ENCODE measurements at places on chromosomes 5 and 9.
A peak's percentile ranks its signal among the peaks of the same experiment; 100 is the strongest.

DNA sequence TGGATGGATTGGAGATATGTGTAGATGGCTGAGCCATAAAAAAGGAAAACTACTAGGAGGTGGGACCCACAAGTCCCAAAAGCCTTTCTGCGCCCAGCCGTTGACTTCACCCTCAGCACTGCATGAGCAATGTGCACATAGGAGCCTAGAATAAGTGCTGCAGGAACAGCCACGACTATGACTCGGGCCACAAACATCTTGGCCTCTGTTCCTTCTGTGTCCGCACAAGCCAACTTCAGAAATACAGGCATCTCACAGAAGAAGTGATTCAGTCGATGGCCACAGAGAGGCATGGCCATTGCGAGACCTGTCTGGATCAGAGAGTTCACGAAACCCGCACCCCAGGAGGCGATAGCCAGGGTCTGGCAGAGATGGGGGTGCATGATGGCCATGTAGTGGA, 587 bp downstream of the OR2Y1 start:
- peaks cover 47% of the 10 kb centered on the region for H3K27me3 ChIP-seq
- no peak overlapping the region for H3K4me3 ChIP-seq
- DNase-seq, result no peak
- H3K36me3 ChIP-seq, result no peaks in the 10 kb centered on the region
- no peak overlapping the region for H3K27ac ChIP-seq

DNA sequence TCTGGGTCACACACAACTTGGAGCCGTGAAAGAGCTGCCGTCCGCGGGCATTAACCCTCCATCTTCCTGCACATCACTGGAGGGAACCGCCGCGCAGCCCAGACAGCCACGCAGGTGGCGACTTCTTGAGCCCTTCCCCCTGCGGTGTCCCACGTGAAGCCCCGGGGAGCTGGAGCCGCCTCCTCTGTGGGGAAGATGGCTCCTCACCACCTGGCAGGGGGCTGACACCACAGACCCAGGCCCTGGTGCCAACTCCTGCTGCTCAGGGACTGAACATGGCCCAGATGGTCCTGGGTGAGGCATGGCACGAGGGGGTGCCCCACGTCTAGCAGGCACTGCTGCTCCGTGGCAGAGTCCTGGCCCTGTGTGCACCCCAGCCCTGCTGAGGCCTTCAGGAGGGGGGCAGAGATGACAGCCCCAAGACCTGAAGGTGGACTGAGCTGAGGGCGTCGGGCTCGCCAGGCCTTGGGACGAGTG, 38.9 kb downstream of the NDUFS6 start:
- H3K27ac ChIP-seq, result no peak overlapping the region
- H3K27me3 ChIP-seq, result peaks cover 2% of the 10 kb centered on the region
- DNase-seq, result no peak
- H3K4me3 ChIP-seq, result no peak overlapping the region
- no peaks in the 10 kb centered on the region for H3K36me3 ChIP-seq

- H3K27me3 ChIP-seq, result no peaks in the 10 kb centered on the region
- H3K36me3 ChIP-seq, result peaks cover 34% of the 10 kb centered on the region
- H3K27ac ChIP-seq, result no peak overlapping the region
- no peak overlapping the region for H3K4me3 ChIP-seq
- H3K4me1 ChIP-seq, result peaks cover 28% of the 10 kb centered on the region
- DNase-seq, result no peak
Observed at GRCh38 chr9:137691646-137692351, 73.0 kb downstream of the EHMT1 start.

- no peaks in the 10 kb centered on the region for H3K4me1 ChIP-seq
- peaks cover 6% of the 10 kb centered on the region for H3K36me3 ChIP-seq
- no peaks in the 10 kb centered on the region for H3K27me3 ChIP-seq
- H3K27ac ChIP-seq, result no peak within 1 kb of the TSS
Observed at GRCh38 chr5:116032094-116032517, at the start of gene ARL14EPL. ARL14EPL (plus strand) TSS chr5:116032472; CDS start chr5:116051466, 18,994 bp downstream.

GRCh38 chr9:129399634-129399990, 221.3 kb downstream of the C9orf50 start:
- no peak overlapping the region for H3K27ac ChIP-seq
- no peaks in the 10 kb centered on the region for H3K27me3 ChIP-seq
- no peaks in the 10 kb centered on the region for H3K36me3 ChIP-seq

DNA sequence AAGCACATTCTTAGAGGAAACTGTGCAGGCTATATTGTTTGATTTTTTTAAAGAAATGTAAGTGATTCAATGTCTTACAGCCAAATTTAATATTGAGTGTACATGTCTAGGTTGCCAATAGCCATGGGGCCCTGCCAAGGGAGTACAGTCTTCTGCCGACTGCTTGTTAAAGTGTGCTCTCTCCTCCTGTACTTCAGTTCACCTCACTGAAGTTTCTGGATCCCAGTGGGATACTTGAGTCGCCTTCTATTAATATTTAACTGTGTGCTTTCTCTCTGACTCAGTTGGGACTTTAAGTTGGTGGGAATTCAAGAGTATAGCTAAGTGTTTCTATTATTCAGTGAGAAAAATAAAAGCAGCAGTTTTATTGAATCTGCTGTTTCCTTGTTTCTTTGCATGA, 44.5 kb upstream of the C5orf47 start:
- H3K27ac ChIP-seq, result no peak overlapping the region
- H3K36me3 ChIP-seq, result peaks cover 76% of the 10 kb centered on the region
- no peak overlapping the region for H3K4me3 ChIP-seq
- DNase-seq, result no peak
- peaks cover 5% of the 10 kb centered on the region for H3K4me1 ChIP-seq

DNA sequence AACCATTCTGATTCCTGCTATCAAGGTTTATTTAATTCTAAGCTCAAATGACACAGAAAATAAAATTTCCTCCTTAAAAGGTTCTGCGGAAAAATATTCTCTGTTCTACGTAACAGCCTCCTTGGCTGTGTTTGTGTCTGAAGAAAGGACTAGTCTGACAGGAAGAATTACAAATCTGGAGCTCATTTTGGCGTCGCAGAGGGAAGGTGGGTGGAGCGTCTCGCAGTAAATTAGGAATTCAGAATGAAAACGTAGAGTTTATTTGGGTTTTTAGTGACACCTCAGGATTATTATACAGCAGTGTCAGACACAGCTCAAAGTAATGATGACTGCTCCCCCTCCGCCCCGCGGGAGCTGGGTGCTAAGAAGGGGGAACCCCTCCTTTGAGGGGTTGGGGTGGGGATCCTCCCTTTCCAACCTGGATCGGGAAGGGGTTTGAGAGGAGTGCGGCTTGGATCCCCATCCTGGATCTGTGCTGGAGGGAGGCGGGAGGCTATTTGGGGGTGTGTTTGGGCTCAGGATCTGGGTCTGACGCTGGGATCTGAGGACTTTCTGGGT, 933 bp upstream of the TGFBR1 start:
- peak overlapping the region; percentile 88 for H3K27ac ChIP-seq
- peaks cover 39% of the 10 kb centered on the region for H3K4me1 ChIP-seq
- peak overlapping the region; percentile 91 for H3K4me3 ChIP-seq
- no peaks in the 10 kb centered on the region for H3K27me3 ChIP-seq
- no peaks in the 10 kb centered on the region for H3K36me3 ChIP-seq

DNA sequence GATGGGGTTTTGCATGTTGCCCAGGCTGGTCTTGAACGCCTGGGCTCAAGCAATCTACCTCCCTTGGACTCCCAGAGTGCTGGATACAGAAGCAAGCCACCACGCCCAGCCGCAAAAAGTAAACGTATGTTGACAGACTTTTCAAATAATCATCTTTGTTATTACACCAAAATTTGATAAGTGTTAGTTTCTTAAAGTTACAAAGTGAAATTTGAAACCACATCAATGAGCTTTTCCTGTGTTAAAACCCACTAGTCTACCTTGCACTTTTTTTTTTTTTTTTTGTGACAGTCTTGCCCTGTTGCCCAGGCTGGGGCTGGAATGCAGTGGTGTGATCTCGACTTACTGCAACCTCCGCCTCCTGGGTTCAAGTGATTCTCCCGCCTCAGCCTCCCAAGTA, 29.9 kb downstream of the SPACA9 start:
- H3K27me3 ChIP-seq, result no peaks in the 10 kb centered on the region
- DNase-seq, result no peak
- H3K4me3 ChIP-seq, result no peak overlapping the region
- H3K27ac ChIP-seq, result no peak overlapping the region

GRCh38 chr5:68708842-68709170, 385.0 kb upstream of the SLC30A5 start:
- H3K27ac ChIP-seq, result no peak overlapping the region
- H3K4me1 ChIP-seq, result no peaks in the 10 kb centered on the region
- H3K36me3 ChIP-seq, result no peaks in the 10 kb centered on the region
- H3K4me3 ChIP-seq, result no peak overlapping the region
- H3K27me3 ChIP-seq, result peaks cover 12% of the 10 kb centered on the region
- DNase-seq, result no peak

- peak; percentile 75 for DNase-seq
- no peak overlapping the region for H3K4me3 ChIP-seq
- peak overlapping the region; percentile 58 for H3K27ac ChIP-seq
- no peaks in the 10 kb centered on the region for H3K27me3 ChIP-seq
Observed at GRCh38 chr5:8981016-8981415, 564.9 kb downstream of the SEMA5A start.

DNA sequence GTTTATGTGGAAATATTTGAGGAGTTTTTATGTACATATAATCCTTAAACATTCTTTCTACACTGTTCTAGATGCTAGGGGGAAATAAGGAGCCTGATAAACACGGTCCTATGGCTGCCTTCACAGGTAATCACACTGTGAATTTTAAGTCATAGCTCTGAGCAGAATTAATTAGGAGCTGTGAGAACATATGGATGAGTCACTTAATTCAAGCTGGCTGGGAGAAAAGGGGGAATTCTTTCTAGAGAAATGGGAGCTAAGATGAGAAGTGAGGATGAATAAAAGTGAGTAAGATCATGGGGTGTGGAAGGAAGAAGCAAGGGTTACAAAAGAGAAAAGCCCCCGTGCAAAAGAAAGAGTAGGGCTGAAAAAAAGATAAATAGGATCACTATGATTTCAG, 290.8 kb downstream of the DNAH5 start:
- DNase-seq, result peak; percentile 14
- no peak overlapping the region for H3K27ac ChIP-seq
- no peak overlapping the region for H3K4me3 ChIP-seq
- H3K27me3 ChIP-seq, result no peaks in the 10 kb centered on the region
- no peaks in the 10 kb centered on the region for H3K36me3 ChIP-seq
- H3K4me1 ChIP-seq, result peaks cover 13% of the 10 kb centered on the region

GRCh38 chr9:26722755-26723154, 169.8 kb downstream of the CAAP1 start:
- no peak overlapping the region for H3K27ac ChIP-seq
- H3K27me3 ChIP-seq, result peaks cover 66% of the 10 kb centered on the region
- no peak for DNase-seq
- peaks cover 7% of the 10 kb centered on the region for H3K36me3 ChIP-seq
- no peaks in the 10 kb centered on the region for H3K4me1 ChIP-seq

- no peaks in the 10 kb centered on the region for H3K36me3 ChIP-seq
- H3K27ac ChIP-seq, result no peak overlapping the region
- H3K4me3 ChIP-seq, result no peak overlapping the region
- no peaks in the 10 kb centered on the region for H3K27me3 ChIP-seq
- H3K4me1 ChIP-seq, result no peaks in the 10 kb centered on the region
Observed at GRCh38 chr5:112642885-112643284, 94.8 kb upstream of the APC start.

- no peak for DNase-seq
- no peak overlapping the region for H3K27ac ChIP-seq
- no peak overlapping the region for H3K4me3 ChIP-seq
- H3K4me1 ChIP-seq, result no peaks in the 10 kb centered on the region
- no peaks in the 10 kb centered on the region for H3K36me3 ChIP-seq
Observed at GRCh38 chr5:61617995-61618525, 286.0 kb downstream of the ZSWIM6 start.

- no peak overlapping the region for H3K4me3 ChIP-seq
- H3K4me1 ChIP-seq, result peaks cover 6% of the 10 kb centered on the region
- H3K36me3 ChIP-seq, result no peaks in the 10 kb centered on the region
- H3K27me3 ChIP-seq, result no peaks in the 10 kb centered on the region
Observed at GRCh38 chr9:87722393-87723088, 3.4 kb upstream of the CTSL start.

DNA sequence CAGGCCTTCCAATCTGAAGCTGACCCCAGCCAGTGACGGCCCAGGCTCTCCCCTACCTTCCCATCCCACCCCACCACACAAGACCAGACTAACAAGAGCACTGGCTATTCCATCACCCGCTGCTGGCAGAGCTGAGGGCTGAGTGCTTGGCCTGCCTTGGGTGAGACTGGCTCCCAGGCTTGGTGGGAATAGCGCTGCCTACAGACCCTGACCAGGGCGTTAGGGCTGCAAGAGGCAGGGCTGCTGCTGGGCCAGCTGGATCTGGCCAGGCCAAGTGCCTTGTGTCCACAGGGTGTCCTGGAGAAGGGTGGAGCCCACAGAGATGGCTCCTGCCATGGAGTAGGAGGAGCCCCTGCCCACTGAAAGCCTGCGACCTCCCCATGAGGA, 31.6 kb upstream of the ANGPTL2 start:
- peaks cover 6% of the 10 kb centered on the region for H3K4me1 ChIP-seq
- H3K27me3 ChIP-seq, result no peaks in the 10 kb centered on the region
- DNase-seq, result no peak
- H3K27ac ChIP-seq, result no peak overlapping the region

DNA sequence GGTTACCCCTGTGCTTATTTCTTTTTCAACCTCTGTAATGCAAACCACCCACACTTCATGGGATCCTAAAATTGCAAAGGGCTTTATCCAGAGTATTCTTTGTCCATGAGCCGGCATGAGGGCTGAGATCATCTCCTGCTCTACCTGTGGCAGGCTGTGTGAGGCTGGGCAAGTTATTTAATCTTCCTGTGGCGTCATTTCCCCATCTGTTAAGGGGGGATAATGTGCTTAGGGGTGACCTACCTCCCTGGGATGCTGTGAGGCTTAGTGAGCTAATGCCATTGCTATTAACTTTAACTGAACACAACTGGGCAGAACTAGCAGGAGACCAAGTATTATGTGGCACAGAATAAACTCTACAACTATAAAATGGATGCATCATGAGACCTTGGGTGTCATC, 17.0 kb downstream of the FRMPD1 start:
- no peak overlapping the region for H3K4me3 ChIP-seq
- no peaks in the 10 kb centered on the region for H3K4me1 ChIP-seq
- H3K36me3 ChIP-seq, result no peaks in the 10 kb centered on the region
- H3K27me3 ChIP-seq, result peaks cover 77% of the 10 kb centered on the region
- H3K27ac ChIP-seq, result no peak overlapping the region

DNA sequence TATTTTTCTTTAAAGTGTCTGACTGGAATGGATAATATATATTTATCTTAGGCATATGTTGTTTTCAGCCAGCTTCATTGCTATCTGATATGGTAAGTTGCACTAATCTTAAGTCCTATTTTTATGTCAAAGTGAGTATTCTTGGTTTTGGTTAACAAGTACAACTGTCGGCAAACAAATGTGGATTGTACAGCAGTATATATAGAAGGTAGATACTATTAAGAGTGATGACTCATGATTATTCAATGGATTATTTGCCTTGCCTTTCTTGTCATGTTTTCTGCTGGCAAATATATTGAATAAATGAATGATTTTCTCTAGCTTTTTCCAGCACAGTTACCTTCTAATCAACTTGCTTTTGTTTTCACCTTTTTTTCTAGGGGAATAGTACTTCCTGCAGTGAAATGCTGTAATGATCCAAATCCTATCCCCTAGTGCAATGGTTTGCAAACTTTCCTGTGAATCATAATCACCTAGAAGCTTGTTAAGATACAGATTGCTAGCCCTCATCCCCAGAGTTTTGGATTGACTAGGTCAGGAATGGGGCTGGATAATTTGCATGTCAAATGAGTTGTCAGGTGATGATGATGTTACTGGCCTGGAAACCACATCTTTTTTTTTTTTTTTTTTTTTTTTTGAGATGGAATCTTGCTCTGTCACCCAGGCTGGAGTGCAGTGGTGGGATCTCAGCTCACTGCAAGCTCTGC, 60.8 kb upstream of the ARRDC3 start:
- no peaks in the 10 kb centered on the region for H3K4me1 ChIP-seq
- H3K27ac ChIP-seq, result no peak overlapping the region
- H3K36me3 ChIP-seq, result no peaks in the 10 kb centered on the region
- H3K4me3 ChIP-seq, result no peak overlapping the region
- no peaks in the 10 kb centered on the region for H3K27me3 ChIP-seq

- H3K4me3 ChIP-seq, result peak within 1 kb of the TSS; percentile 66
- H3K27ac ChIP-seq, result peak within 1 kb of the TSS; percentile 91
- no peaks in the 10 kb centered on the region for H3K36me3 ChIP-seq
- no peaks in the 10 kb centered on the region for H3K27me3 ChIP-seq
- peaks cover 44% of the 10 kb centered on the region for H3K4me1 ChIP-seq
Observed at GRCh38 chr9:5510360-5510931, at the start of gene PDCD1LG2. PDCD1LG2 (plus strand) TSS chr9:5510531; CDS start chr9:5522547, 12,016 bp downstream.
